ENCODE measurements at places on chromosomes 1 and 21.

- no peak for DNase-seq
Observed at GRCh38 chr21:46569081-46569480, 35.8 kb downstream of the S100B start.

- DNase-seq: peak; percentile 94
Observed at GRCh38 chr1:37449936-37450335, 24.4 kb upstream of the ZC3H12A start.

GRCh38 chr1:246455476-246455875 lies 51.6 kb downstream of the SMYD3 start:
- DNase-seq: no peak

DNA sequence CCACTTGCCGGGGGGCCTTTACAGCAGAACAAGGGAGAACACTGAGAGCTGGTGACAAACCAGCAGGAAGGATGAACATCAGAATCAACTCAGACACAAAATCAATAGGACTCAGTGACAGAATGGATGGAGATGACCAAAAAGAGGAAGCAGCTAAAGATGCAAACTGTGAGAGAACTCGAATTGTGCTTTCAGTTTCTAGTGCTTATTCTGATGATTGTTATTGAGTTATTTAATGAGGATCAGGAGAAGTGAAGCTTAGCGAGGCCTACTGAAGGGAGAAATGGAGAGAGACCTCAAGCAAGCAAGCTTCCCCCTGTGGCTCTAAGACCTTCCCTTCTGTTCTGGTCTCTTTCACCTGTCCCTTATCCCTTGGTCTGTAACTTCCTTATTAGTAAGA lies 30.3 kb upstream of the TMEM125 start:
- peak; percentile 34 for DNase-seq

DNA sequence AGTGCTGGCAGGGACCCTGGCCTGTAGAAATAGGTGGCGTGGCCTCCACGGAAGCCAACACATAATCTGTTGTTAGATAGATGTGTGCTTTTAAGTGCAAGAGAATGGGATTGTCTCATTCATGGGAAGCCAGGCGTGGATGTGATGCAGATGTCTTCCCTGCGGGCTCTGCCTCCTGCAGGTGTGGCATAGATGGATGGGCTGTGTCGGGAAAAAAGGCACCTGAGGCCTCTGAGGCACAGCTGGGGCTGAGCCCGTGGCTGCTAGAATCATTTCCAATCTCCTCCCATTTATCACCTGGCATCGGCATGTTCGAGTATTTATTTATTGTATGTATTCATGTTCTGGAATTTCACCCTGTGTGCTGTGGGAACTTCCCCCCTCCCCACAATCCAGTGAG lies 353.4 kb upstream of the AJAP1 start:
- DNase-seq: no peak
